AG09319 (cell line): ENCODE measurements at places on chromosomes 2 and 18.

DNA sequence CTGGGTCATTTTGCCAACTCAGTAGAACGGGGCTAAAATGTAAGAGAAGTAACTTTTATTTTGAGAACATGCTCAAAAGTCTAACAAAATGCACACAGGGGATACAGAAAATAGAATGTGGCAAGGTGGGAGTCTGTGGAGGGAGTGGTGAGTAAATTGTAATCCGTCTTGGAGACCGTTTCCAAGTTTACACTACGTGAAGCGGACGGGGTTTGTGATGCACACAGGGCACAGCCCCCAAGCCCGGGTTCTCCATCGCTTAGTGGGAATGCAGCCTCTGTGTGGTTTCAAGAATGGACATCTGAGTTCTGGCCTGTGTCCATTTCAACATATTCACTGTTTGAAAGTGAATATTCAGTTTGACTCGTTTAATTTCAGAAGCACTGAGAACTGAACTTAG, 65.0 kb upstream of the TMEM18 start:
- DNase-seq: no peak

DNA sequence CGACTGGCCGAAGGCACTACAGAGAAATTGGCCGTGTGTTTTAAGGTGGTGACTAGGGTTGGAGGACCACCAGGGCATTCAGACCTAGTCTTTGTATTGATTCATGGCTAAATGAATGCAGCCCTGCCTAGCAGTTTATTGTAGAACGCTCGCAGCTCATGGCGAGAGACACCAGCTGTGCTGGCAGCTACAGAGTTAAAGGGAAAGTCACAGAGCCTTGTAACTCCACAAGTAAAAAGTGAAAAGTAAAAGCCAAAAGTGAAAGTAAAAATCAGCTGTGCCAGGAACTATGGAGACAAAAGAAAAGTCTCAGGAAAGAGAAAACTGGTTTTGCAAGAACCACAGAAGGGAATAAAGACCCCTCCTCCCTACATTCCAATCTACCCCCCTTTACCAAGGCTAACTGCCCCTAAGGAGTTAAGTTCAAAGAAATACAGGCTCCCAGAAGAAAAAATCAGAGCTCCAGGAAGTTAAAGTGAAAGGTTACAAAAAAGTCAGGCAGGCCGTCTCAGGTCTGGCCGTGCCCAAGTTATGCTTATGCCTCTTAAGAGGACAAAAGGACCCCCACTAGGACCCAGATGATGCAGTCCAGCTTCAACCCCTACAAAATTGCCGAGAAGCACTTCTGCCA, 46.4 kb upstream of the SELENOI start:
- peak; percentile 28 for DNase-seq

DNA sequence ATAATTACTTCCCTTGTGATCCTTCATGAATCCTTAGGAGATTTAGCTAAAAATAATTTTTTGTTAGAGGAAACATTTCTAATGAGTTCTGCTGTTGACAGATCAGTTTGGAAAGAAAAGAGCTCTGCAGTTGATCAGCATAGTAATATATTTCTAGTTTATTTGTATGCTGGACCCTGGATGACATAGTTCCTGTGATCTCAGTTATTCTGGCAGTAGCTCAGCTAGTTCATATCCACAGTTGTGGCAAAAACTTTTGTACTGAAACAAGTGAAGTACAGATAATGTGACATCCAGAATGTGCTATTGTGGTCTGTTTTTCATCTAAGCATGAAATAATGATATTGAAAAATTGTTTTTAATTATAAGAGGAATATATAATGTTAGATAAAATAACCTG, 33.7 kb downstream of the ABI2 start:
- DNase-seq: no peak

DNA sequence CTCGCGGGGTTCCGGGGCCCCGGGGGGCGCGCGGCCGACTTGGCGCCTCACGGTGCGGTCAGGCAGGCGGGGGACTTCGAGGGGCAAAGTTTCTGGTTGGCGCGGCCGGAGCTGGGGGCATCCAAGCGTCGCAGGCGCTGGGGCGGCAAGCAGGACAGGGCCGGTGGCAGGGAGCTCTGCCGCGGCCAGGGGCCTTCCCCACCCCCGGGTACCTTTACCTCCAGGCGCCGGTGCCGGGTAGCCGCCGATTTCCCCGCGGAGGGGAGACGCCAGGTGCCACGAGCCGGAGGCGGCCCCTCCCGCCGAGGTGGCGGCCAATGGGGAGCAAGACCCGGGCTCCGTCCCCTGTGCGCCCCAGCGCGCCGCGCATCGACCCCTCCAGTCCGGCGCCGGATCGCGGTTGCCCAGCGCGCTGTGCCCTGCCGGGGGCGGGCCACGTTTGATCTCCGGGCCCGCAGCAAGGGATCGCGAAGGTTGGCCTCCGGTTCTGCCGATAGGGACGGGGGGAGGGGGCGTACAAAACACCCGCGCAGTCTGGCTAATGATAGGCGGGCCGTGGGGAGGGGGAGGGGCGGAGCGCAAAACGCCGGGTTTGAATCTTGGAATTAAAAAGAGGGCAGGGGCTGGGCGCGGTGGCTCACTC, at the start of gene ST8SIA5:
ST8SIA5 (minus strand) TSS at position 495 of the 643 bp plus-strand sequence. CDS start 545 bp downstream, outside the sequence.
- no peak for DNase-seq

GRCh38 chr18:49285627-49286026, 174.8 kb downstream of the DYM start:
- DNase-seq: no peak

DNA sequence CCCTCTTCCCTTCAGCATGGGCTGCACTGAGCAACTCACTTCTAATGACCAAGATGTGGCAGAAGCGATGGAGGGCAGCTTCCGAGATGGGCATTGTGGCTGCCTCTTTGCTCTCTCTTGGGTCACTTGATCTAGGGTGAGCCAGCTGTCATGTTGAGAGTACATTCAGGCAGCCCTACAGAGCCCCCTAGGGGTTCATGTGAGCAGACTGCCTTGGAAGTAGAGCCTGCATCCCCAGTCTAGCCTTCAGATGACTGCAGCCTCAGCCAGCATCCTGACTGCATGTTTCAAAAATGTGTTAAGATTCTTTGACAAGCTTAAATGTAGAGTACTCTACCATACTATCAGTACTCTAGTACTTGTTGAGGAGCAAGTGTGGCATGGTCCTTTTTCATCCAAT, 143.9 kb downstream of the NCK2 start:
- no peak for DNase-seq

DNA sequence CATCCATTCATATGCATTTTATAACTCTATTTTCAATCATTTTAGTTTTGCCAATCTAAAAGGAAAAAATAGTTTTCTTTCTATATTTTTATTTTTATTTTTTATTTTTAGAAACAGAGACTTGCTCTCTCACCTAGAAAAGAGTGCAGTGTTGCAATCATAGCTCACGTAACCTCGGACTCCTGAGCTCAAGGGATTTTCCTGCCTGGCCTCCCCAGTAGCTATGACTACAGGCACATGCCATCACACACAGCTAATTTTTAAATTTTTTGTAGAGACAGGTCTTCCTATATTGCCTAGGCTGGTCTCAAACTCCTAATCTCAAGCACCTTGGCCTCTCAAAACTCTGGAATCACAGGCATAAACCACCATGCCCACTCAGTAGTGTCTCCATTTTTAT, 125.5 kb upstream of the XIRP2 start:
- no peak for DNase-seq
